ENCODE measurements at places on chromosomes 3 and 15.

GRCh38 chr3:124410471-124410870 lies 319.8 kb upstream of the UMPS start:
- DNase-seq = no peak

DNA sequence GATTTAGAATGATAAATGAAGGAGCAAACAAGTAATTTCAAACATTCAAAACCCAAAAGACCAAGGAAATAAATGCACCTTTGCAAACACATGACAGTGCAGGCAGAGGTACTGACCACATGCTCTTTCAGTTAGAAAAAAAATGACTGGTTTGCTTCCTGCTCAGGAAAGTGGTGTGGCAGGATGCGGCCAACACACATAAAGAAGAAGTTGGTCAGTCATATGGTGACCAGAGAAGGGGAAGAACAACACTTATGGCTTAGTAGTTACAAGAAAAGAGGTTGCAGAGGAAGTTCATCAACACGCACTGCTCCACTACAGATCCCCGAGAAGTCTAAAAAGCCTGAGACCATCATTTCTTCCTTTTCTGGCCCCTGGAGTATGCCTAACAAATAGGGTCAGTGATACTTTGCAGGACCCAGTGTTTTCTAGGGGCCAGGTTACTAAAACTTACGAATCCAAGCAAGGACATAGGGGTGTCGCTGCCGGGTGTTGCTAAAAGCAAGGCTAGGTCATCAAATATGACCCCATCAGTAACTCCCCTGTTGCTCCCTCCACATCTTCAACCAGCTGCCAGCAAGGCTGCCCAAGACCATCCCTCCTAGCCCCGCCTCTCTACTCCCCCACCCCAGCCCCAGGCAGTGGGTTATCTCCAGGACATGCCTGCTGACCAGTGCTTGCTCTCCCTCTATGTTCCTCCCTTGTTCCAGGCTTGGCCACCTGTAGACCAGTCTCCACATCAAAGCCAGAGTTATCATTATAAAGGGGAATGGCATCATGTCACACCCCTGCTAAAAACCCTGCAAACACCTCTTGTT lies 11.2 kb downstream of the ATP8B4 start:
- no peak for DNase-seq

GRCh38 chr15:68642491-68642845 lies 63.7 kb downstream of the CORO2B start:
- DNase-seq = no peak

DNA sequence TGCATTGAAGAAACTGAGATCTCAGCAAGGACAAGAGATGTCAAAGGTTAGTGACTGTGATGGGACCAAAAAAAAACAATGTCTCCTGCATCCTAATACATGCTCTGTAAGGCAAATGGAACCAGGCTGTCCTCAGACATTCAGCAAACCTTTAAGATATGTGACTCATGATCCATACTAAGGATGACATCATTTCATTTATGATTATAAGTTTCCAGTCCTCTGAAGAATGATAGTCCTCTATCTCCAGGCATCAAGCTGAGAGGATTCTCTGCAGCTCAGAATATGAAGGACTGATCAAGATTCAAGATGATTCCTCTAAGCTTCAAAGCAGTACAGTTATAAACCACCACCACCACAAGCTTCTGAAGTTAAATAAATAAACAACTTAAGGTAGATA lies 47.6 kb downstream of the SSR3 start:
- no peak for DNase-seq

GRCh38 chr15:93135997-93136397 lies 47.0 kb upstream of the RGMA start:
- no peak for DNase-seq

DNA sequence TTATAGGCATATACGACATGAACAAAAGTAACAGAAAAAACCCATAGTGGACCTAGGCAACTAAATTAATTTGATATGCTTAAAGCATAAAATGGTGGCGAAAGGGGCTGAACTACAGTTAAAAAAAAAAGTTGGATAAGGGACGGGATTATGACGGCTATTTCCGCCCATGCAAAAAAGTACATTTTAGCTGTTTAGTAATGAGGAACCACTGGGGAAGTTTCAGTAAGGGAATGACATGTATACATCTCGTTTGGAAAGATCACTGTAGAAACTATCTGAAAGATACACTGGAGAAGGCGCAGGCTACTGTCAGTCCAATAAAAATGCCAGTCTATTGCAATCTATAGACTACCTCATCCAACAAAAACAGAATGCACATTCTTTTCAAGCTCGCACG lies 65.6 kb downstream of the ZNF148 start:
- no peak for DNase-seq

GRCh38 chr3:126267976-126268615 lies 87.7 kb upstream of the ALDH1L1 start:
- DNase-seq = no peak

DNA sequence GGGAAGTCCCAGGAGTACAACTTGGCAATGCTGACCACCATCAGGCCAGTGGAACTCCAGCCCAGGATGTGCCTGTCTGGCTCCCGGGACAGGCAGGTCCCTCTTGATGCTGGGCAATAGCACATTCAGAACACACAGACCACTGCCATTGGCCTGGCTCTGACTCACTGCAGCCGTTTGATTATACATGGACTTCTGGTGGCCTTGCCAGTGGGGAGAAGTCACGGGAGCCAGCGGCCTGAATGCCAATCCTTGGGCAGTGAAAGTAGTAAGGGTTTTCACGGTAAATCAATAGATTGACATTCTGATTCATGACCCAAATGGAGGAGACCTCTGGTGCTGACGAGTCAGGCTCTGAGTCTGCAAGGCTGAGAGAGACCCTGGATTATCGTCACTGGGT lies 12.5 kb upstream of the PROK2 start:
- no peak for DNase-seq

DNA sequence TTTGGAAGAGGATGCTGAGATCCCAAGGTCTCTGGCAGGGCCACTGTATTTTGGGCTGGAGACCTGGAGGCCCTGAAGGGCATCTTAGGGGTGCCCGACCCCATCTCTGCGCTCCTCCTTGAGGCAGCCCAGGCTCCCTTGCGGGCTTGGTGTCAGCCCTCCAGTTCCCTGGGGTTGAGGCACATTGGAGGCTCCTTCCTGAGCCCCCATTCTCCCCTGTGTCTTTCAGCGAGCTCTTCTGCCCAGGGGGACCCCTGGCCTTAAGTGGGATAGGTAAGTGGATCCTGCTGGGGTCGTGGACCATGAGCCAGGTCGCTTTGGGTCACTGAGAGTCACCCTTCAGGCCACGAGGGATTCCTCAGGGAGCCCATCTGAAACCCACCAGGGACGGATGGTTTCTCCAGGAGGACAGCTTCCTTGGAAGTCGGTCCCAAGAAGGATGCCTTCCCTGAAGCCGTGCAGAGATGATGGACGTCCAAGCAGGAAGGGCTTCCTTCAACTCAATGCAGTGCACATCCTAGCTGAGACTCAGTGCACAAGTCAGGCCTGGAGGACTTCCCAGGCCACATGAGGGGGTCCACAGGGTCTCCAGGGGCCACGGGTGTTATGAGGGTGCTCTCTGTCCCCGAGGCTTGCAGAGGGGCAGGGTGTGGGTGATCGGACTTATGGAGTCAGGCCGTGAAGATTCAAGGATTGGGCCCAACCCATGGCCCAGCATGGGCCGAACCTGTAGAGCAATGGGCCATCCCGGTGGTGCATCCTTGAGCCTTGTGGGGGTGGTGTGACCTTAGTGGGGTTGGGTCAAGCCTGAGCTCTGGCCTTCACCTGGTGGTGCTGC lies 224.3 kb downstream of the SNRPN start:
- DNase-seq = no peak

GRCh38 chr3:52524752-52525679 lies 8.6 kb downstream of the NT5DC2 start:
- no peak for DNase-seq

GRCh38 chr15:76285241-76285825 lies 25.9 kb downstream of the ETFA start:
- DNase-seq = no peak

DNA sequence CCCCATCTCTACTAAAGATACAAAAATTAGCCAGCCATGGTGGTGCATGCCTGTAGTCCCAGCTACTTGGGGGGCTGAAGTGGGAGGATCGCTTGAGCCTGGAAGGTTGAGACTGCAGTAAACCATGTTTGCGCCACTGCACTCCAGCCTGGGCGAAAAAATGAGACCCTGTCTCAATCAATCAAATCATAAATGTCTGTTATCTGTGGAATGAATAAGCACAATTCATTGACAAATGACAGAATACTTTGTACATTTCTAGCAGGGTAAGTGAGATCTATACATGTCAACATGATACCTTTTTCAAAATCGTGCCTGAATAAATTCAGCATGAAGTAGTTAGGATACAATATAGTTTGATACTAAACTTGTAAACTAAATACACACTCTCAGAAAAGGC lies 181.2 kb downstream of the FOXP1 start:
- no peak for DNase-seq

DNA sequence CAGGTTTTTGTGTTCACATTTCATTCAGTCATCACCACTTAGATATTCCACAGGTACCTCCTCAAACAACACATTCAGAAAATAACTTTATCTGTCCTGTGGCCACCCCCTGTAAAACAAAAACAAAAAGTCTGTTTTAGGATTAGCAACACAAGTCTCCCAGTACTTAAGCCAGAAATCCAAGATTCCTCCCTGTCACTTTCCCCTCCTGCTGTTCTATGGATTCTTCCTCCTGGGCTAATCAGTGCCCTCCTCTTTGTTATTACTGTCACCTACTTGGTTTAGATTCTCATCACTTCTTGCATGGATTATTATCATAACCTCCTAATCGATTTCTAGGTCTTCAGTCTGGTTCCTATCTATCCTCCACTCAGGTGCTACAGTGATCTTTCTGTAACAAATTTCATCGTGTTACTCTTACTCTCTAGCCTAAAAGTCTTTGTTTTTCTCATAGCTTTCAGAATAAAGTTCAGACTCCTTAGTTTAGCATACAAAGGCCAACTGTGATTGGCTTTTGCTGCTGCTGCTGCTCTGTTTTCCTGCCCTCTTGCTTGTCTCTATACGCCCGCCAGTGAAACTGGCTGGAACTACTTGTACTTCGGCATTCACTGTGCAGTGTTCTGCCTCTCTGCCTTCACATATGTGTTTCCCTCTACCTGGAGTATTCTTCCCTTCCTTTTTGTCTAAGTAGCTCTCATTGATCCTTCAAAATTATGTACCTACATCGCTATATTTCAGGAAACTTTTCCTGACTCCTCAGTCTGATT lies 32.2 kb downstream of the PPP2R3A start:
- no peak for DNase-seq

- no peak for DNase-seq
These were observed 41.5 kb downstream of the LYZL4 start for GRCh38 chr3:42368861-42369260.

DNA sequence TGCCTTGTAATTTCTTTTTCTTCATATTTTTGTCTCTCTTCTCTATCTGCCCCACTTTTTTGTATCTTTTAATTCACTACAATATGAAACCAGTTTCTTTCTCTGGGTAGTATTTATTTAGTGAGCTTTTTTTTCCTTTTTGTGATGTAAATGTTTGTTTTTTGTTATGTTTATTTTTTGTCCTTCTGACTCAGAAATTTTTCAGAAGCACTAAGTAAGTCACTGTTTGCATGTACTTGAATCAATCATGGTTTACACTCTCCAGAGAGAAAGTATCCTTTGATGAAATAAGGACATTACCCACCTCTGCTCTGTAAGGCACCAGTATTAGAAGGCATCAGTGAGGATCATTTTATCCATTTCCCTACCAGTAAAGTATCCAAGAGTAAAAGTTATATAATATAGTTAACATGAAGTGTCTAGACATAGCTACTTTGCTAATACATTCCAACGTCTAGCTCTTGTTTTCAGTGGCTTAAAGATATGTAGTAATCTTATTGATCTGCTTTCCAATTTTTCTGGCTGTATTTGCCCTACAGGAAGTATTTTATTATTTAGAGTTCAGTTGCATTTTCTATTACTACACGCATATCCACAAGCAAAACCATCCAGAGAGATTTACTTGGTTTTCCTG lies 25.4 kb downstream of the FILIP1L start:
- no peak for DNase-seq

DNA sequence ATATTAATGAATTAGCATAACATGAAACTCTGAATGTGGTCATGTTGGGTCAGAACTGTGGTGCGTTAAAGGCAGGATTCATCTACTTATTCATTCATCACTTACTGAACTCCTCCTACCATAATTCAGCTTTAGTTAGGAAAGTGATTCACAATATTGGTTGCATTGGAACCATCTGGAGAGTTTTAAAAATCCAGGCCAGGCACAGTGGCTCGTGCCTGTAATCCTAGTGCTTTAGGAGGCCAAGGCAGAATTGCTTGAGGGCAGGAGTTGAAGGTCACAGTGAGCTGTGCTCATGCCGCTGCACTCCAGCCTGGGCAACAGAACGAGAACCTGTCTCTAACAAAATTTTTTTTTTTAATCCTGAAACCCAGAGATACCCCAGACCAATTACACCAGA lies 44.2 kb upstream of the ATG7 start:
- DNase-seq = no peak

DNA sequence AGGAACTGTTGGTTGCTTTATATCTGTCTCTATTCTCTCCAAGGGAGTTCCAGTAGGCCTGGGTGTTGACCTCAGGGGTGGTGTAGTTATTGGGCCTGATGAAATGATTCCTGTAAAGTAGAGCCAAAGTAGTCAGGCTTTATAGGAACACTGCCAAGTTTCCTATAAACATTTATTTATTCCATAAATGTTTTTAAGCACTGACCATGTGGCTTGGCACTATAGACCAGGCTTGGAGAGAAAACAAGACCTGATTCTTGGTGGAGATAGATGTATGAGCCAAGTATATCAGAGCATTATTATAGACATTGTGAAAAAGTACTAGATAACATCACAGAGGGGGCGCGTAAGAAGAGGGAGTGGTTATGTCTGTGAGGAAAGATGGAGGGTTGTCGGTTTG lies 65.9 kb downstream of the TFG start:
- no peak for DNase-seq

DNA sequence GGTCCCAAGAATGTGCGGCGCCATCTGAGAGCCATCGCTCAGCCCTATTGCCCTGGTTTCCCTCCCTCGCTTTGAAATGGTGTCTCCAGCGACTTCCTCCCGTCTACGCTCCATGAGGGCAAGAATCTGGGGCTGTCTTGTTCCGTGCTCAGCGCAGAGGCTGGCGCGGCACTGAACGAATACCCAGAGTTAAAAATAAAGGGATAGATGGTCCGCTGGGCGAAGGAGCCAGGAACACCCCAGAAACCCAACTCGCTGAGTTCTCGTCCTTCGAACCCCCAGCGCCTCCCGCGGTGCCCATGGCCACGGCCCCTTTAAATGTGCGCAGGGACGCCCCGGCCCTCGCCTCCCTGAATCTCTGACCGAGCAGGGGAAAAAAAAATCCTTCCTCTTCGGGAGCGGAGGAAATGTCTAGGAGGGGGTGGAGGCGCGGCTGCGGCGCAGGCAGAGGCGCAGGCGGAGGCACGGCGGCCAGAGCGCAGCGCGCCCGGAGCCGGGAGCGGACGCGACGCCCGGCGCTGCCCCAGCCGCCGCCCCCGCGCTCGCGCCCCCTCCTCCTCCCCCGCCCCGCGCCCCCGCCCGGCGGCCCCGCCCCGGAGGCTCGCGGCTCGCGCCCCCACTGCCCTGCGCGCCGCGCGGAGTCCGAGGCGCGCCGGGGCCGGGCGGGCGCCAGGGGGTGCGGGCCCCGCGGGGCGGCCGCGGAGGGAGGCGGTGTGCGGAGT lies 8.5 kb upstream of the FGD5 start:
- no peak for DNase-seq
